ENCODE measurements at places on chromosomes 6 and 20. TPM values are rescaled to one million over a fixed set of nuclear protein-coding genes. Genes with fewer than 3 reads are reported as not detected.

SIGLEC1 gene
- total RNA-seq = 4.6 TPM

GPR63 gene
- 0.96 TPM for total RNA-seq

LY6G6F gene
- not detected for total RNA-seq

TOX2 gene
- total RNA-seq = 6.1 TPM

TCEA2 gene
- total RNA-seq = 7.3 TPM

GRIK2 gene
- total RNA-seq = 0.72 TPM

- DNase-seq = no peak
Measured at GRCh38 chr6:3693831-3694230, 57.7 kb downstream of the PXDC1 start.

- DNase-seq = no peak
Measured at GRCh38 chr6:133991096-133991593, 38.1 kb downstream of the TBPL1 start.

DNA sequence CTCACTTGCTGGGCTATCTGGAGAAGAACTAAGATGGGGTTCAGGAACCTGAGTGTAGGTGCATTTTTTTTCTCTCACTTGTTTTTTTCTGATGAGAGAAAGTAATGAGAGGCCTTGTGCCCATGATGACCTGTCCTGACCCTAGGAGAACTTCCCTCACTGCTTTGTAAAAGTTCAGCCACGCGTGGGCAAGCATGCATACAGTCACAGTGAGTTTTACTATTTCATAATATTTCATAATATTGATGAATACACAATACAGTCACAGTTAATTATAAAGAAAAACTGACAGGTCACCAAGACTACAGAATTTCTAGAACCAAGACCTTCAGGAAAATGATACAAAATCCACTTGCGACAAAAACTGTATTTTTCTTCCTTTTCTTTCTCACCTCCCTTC lies 111.8 kb downstream of the MAP7 start:
- DNase-seq = no peak

GRCh38 chr20:58556961-58557360 lies 41.8 kb upstream of the APCDD1L start:
- DNase-seq = no peak

DNA sequence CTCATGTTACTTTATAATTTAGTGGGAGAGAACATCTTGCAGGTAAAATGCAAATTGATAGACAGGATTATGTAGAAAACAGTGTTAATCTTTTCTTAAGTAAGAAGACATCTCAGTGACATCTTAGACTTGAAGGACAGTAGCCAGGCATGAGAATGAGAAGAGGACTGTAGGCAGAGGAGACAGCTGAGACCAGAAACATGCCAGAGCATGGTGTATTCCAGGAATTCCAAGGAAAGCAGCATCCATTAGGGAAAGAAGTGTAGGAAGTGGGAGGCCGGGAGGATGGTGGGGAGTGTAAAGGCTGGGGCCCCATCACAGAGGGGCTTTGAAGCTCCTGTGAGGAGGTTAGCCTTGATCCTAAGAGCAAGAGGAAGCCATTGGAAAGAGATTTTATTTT lies 225.6 kb downstream of the ARID1B start:
- DNase-seq = no peak

GRCh38 chr20:34363062-34363464 lies at the start of gene ITCH:
ITCH (plus strand) TSS chr20:34363273; CDS start chr20:34393812, 30,539 bp downstream.
- peak; percentile 97 for DNase-seq

- DNase-seq = no peak
Measured at GRCh38 chr20:36275441-36276189, 30.5 kb upstream of the DLGAP4 start.

GRCh38 chr6:54515013-54515412 lies 206.8 kb downstream of the TINAG start:
- DNase-seq = no peak

DNA sequence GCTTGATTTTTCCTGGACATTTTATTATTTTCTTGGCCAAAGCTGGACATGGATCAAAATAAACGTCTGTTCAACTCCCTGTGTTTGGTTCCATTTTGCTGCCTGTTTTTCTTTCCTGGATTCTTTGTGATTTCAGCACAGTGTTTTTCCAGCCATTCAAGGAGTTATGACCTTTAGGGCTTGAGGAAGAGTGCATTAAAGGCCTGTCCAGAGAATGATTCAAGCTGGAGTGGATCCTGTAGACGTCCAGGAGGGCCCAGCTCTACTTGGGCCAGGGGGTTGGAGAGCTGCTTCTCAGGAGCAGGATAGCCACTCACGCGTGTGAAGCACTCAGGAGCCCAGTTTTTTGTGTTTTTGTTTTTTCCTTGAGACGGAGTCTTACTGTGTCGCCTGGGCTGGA lies 56.5 kb upstream of the IER3 start:
- no peak for DNase-seq

DNA sequence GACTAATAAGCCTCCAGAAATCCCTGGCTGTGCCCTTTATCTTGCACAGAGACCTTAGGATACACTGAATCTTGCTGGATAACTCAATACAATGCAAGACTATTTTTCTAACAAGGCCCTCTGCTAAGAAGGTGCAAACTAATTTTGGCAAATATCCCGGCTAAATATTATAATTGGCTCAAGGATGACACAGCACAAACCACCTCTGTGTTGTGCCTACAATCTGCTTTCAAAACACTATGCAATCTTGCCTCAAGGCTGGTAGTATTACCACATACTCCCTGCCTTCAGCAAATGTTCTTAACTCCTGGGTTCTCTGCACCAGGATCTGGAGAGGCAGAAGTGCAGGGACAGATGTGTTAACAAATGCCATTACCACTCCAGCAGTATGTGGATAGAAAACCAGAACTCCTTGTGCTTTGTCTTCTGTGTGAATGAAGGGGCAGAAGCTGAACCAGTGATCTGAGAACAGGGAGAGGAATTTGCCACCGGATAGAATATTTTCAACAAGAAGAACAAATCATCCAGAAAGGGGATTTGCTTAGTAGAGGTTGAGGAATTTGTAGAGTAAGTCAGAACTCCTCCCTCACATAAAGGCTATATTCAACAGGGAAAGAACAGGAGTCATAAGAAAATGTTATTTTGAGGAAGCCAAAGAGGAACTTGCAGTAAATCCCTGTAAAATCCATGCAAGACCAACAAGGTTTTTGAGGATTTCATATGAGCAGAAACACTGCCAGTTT lies 74.1 kb upstream of the SLC4A11 start:
- DNase-seq = no peak

DNA sequence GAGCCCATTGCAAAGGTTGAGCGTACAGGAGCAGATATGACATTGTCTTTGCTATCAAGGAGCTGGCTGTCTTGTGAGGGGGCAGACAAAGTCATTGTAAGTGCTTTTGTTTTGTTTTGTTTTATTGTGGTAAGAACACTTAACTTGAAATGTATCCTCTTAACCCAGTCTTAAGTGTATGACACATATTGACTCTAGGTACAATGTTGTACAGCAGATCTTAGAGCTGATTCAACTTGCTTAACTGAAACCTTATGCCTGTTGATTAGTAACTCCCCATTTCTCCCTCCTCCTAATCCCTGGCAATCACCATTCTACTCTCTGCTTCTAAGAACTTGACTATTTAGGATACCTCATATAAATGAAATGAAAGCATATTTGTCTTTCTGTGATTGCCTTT lies 429.0 kb downstream of the BMP2 start:
- no peak for DNase-seq

DNA sequence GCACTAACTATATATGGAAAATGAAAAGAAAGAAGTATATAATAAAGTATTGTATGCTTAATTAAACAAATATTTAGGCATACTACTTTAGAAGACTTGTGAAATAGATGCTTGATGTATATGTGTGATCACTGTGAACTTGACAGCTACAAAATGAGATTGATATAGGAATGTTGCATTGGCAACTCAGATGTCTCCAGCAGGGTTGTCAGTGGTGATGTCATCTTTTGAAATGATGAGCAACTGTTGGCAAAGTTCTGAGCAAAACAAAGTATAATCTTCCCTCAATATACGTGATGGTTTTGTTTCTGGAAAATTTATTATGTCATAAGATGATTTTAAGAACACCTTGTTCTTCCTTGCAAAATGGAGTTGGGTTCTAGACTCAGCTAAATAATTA lies 133.8 kb downstream of the ARID1B start:
- no peak for DNase-seq

GRCh38 chr20:57552471-57552870 lies 8.4 kb upstream of the PCK1 start:
- DNase-seq = no peak

- peak; percentile 56 for DNase-seq
Measured at GRCh38 chr6:105424175-105424783, 21.4 kb upstream of the PREP start.

- no peak for DNase-seq
Measured at GRCh38 chr20:18514127-18514526, 6.4 kb downstream of the SEC23B start.

DNA sequence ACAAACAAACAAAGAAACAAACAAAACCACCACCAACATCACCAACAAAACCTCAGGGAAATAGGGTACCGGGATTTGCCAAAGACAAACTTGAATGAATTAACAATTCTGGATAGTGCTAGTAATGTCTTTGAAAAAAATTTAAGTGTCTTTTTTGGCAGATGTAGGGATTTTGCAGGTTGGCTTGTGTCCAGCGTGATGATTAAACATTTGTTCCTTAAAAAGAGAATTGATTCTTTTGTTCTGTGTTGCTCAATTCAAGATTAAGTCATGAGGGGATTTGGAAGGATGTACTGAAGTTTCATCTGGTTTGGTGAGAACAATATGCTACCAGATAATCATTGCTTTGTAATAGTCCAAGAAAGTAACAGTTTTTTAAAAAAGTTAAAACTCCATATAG lies 125.1 kb upstream of the HS3ST5 start:
- DNase-seq = no peak

DNA sequence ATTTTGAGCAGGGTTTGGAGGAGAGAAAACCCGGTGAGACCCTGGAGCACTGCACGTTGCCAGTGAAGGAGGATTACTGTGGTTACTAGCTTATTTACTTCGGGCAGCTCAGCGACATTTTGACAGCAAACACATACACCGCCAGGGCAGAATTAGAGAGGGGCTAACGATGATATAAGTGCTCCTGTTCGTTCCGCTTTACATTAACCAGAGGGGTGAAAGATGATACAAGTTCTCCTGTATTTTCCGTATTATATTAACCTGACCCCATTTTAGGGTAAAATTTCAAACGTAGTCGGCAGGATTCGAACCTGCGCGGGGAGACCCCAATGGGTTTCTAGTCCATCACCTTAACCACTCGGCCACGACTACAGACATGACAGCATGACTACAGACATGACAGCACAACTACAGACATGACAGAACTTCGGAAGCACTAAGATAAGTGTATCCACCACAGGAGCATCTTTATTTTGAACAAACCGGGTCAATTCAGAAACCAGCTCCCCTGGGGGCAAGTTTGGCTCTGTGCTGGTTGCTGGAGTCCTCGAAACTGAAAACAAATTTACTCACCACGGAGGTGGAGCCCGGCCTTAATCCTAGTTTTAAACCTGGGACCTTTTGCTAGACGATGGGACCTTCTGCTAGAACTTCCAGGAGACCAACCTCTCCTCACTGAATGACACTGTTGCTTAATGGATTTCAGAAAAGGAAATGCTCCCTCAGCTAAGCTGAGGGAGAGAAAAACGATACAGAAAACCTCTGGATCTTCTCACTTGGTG lies 80.4 kb upstream of the ZNF184 start:
- no peak for DNase-seq

DNA sequence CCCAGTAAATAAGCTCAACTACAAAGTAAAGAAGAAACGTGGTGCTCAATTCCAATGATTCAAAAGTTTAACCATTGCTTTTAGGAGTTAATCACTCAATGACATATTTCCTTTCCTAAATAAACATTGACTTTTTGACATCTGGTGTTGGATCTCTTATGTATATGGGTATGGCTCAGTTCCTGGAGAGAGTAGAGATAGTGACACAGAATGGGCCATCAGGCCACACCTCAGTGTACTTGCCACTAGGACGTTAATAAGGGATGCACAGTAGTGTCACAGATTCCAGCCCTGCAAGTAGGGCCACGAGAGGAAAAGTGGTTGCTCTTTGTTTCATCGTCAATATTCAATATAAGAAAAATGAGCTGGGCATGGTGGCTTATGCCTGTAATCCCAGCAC lies 48.9 kb upstream of the TXNDC5 start:
- no peak for DNase-seq

DNA sequence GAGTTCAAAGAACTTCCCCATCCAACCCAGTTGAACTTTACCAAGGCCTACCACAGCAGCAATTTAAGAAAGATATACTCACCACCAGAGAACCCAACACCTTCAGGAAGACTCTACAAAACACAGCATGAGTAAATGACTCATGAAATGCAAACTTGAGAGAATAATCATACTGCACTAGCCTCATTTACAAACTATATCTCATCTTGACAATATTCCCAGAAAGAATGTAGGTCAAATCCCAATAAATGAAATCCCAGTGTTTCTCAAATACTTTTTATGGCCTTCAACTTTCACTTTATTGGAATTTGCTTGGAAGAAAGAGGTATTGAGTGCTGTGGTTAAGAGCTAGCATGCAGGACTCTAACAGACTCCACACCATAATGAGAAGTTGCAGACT lies 60.0 kb downstream of the FYN start:
- DNase-seq = no peak

DNA sequence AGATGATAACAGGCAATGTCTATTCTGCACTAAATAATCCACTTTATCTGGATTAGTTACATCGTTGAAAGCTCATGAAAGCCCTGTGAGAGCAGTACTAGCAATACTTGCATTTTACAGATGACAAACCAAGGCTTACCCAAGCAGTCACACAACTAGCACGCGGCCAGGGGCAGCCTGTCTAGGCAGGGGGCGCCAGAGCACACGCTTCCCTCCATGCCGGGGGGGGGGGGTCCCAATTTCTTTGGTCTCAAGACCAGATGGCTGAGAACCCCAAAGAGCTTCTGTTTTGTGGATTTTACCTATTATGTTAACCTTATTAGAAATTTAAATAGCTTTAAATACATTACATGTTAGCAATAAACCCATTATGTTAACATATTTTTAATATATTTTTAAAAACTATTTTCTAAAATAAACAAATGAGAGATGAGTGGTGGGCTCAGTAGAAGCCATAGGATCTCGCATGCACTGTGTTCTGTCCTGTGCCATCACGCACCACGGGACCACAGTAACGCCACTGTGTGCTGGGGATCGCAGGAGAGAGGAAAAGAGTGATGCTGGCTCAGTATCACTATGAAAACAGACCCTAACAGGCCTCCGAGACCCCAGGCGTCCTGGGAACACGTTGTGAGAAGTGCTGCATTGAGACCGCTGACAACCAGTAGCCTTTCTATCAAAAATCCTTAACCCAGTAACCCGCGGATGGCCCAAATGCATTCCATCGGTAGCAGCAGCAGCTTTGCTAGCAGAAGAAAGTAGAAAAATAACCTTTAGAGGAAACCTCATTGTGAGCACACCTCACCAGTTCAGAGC lies 5.3 kb upstream of the PRR18 start:
- DNase-seq = peak; percentile 38
